Brain microvascular endothelial cell (primary cell): ENCODE measurements at places on chromosomes 7 and 10.
A peak's percentile ranks its signal among the peaks of the same experiment; 100 is the strongest.

DNA sequence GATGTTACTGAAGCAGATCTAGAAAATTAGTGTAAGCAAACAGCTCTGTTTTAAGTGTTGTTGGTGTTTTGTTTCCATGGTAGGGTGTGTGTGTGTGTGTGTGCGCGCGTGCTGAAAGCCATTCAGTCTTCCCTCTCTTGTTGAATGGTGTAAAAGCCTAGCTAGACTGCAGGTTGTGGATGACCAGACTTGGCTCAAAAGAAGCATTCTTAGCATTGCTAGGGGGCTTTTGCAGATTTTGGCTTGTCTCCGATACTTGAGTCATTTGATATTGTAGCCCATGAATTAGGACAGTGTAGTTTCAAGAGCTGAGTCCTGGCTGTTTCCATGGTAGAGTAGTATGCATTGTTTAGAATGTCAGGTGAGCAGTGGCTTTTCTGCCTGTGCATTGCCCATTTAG, 99.1 kb downstream of the SND1 start:
- peak; percentile 68 for DNase-seq

- no peak for DNase-seq
Measured at GRCh38 chr10:124715439-124715838, 28.7 kb downstream of the FAM53B start.

DNA sequence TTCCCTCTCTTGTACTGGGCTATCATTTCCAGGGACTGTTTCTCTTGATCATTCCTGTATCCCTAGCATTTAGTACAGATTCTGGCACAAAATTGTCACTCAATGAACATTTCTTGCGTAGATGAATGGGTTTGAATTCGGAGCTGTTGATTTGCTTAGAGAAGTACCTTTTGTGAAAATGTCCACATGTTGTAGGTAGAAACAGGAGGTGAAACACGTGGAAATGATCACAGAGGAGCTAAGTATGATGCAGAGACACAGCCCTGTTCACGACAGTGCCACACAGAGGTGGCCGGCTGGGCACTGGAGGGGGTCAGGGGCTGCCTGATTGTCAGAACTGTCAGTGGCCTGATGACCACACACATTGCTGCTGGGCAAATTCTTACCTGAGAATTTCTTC, 196.1 kb upstream of the PRKCQ start:
- no peak for DNase-seq

GRCh38 chr7:106285855-106286492, 1.2 kb upstream of the NAMPT start:
- peak; percentile 6 for DNase-seq

DNA sequence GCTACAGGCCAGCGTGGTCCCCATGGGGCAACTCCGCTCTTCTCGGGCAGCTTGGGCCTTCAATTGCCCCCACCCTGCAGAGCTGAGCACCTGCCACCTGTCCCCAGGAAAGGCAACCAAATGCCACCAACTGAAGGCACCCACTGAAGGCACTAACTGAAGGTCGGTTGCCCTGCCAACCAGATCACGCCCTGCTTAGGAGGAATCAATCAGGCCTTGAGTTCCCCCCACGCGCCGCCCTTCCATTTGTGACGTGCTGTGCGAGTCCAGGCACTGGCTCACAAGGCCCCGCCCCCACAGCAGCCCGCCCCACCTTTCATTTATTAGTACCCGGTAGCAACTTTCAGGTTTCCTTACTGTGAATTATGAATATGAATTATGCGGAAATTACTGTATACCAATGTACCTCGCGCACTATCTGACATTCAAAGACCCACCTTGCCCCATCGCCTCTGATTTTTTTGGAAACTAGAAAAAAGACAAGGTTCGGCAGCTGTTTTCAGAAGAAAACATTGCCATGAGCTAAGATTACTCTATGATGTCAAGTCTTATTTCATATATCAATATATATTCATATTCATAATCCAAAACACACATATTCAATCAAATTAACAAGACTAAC, 83.6 kb upstream of the ABI1 start:
- no peak for DNase-seq

- peak; percentile 9 for DNase-seq
Measured at GRCh38 chr10:78278058-78278404, 244.4 kb downstream of the RPS24 start.

DNA sequence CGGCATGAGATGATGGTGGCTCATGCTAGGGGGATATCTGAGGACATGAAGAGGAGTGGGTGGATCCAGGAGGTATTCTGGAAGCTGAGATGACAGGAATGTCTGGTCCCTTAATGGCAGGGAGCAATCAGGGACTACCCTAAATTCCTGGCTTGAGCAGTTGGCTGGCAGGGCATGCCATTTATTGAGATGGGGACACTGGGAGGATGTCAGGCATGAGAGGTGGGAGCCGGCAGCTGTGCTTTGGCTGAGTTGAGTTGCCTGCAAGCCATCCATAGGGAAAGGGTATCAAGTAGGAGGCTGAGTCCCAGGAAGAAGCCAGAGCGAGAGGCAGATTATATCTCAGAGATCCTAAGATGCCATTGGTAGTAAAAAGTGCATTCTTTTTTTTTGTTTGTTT, 69.6 kb downstream of the COL26A1 start:
- DNase-seq, result no peak

- no peak for DNase-seq
Measured at GRCh38 chr7:76315364-76315763, 12.9 kb downstream of the HSPB1 start.

DNA sequence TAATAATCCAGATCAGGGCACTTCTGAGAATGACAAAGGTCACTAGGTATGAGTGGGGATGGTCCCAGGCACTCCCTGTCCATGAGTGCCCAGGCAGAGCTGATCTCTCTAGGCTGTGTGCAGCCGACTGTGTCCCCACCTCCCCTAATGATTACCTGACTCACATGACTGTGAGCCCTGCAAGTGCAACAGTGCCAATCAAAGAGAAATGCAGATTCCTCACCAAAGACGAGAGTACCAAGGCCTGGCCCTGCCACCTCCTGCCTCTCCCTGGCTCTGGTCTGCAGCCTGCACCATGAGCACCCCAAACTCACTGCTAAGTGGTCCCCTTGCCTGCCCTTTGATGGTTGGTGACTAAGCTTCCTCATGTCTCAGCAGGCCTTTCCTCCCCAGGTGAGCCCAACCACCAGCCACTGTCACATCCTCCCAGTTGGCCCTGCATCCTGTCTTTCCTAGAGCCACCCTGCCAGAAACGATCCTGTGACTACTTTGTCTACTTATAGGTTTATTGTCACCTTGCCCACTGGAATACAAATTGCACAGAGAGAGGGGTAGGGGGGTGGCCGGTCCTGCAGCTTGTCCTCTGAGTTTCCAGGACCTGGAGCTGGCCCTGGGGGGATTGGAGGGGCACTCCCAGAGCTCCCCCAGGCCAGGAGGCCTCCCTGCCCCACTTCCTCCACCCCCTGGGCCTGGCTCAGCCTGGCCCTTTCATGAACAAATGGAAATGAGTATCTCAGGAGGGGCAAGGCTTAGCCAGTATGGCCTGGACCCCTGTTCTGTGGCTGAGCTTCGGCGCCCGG, 22.4 kb upstream of the GDF10 start:
- no peak for DNase-seq

GRCh38 chr7:100065452-100066186, 15.9 kb downstream of the ZNF3 start:
- DNase-seq, result no peak

- DNase-seq, result no peak
Measured at GRCh38 chr7:4725850-4726450, 43.9 kb downstream of the FOXK1 start.

DNA sequence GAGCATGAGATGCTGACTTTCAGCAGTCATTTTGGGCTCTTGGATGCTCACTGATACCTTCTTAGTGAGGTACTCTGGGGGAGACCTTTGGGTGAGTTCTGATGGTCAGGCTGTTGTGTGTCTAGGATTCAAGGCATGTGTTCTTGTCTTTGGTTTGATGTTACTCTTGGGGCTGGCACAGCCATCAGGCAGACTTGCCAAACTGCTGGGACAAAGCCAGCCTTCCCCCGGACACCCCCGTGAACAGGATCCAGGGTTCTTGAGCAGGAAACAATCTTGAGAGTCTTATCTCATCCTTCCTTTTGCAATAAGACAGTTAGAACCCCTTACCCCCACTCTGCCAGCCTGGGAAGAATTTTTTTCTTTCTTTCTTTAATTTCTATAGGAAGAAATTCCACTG, 42.2 kb downstream of the SUFU start:
- DNase-seq, result no peak

DNA sequence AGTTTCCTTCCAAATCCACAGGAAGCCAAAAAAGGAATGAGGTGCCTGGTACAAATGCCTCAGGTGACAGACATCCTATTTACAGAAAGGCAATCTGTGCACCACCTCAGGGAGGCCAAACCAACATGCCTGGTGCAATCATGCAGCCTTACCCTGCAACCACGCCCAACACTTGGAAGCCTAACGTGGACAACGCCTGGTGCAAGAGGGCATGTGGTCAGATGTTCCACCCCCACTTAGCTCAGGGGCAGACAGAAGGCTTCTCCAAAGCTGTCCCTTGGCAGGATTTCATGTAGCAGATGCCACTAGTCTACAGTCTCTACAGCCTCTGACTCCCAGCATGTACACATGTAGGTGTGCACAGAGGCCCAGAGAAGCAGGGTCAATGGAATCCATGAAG, 89.5 kb downstream of the KCNMA1 start:
- no peak for DNase-seq

- DNase-seq, result no peak
Measured at GRCh38 chr10:90734415-90734814, 123.4 kb downstream of the HTR7 start.

GRCh38 chr7:25849500-25850184, 302.4 kb upstream of the NFE2L3 start:
- DNase-seq, result peak; percentile 98

GRCh38 chr10:129971381-129972144, 7.5 kb upstream of the EBF3 start:
- no peak for DNase-seq

GRCh38 chr7:69947998-69948397, 349.7 kb downstream of the AUTS2 start:
- DNase-seq, result no peak

GRCh38 chr10:22854935-22855421, 72.9 kb upstream of the ARMC3 start:
- peak; percentile 66 for DNase-seq

GRCh38 chr7:69360913-69361312, 237.4 kb upstream of the AUTS2 start:
- DNase-seq, result no peak

DNA sequence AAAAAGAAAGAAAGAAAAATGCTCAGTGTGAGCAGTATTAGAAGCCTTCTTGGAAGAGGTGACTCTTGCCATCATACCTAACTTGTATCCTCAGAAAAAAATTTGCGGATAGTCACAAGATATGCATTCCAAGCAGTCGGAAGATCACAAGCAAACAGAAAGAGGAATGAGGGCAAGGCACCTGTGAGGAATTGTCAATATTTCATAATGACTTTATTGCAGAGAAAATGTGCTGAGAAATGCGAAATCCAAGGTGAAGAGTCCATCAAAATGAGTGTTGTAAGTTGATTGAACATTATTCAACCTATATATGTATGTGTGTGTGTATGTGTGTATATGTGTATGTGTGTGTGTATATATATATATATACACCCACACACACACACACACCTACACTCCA, 1624.7 kb upstream of the LRRTM3 start:
- DNase-seq, result no peak

GRCh38 chr7:43643846-43644245, 60.9 kb downstream of the STK17A start:
- DNase-seq, result no peak

DNA sequence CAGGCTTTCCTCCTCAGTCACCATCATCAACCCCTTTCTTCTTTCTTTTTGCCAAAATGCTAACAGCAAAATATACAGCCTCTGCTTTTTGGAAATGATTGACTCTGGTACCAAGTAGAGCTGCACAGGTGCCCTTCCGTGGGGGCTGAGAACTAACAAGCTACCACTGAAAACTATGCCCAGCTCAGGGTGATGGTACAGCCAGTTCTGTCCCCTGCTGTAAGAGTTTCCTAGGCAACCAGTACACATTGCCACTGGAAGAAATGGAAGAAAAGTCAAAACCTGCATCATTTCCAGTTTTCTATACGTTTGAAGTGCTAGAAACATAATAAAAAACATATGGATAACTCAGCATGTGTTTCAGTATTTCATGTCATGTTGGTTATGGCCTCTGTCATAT, 297.5 kb downstream of the PRKG1 start:
- peak; percentile 2 for DNase-seq

DNA sequence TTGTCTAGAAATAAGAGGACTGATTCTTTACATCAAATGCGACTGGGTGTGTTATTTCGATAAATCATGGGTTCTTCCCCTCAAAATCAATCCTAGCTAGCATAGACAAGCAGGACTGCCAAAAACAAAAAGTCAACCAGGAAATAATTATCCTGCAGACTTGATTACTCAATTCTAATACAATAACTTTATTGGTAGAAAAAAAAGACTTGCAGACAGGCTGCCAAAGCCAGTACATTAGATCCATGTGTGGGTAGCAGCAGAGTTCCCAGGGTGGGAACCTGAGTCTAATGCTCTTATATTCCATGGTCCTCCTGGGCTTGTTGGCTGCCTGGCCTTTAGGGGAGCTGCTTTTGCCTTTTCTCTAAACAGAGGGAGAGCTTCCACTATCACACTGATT, 7.8 kb downstream of the AFAP1L2 start:
- DNase-seq, result no peak

GRCh38 chr10:66931340-66931948, 5.6 kb downstream of the LRRTM3 start:
- DNase-seq, result peak; percentile 54

DNA sequence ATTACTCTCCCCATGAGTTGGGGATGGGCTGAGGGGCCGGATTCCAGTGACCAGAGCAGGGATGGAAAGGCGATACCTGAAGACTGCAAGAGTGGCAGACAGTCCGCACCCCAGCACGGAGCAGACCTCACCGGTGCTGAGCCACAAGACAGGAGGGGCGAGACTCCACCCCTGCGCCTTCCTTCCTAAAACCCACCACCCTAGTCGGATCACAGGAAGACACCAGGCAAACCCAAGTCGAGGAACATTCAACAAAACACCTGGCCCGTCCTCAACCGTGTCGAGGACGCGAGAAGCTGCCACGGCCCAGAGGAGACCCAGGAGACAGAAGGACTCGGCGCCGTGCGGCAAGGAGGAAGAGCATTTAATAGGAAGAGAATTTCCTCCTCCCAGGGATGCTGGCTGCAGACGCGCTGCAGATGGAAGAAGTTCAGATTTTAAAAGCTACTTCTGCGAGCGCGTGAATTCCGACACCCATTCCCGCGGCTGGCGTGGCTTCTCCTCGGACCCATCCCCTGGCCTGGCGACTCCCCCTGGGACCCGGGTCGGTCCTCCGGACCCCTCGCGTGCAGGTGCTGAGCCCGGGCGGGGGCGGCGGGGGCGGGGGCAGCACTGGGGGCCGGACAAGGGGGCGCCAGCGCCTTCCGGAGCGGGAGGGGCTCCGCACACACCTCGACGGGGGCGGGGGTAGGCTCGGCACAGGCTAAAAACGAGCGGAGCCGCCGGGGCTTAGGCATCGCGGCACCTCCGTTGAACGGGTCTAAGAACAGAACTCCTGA, 563 bp upstream of the UTF1 start:
- no peak for DNase-seq

- DNase-seq, result no peak
Measured at GRCh38 chr7:35871856-35872255, 71.0 kb downstream of the SEPTIN7 start.
